ENCODE measurements at places on chromosomes 12 and 14.

DNA sequence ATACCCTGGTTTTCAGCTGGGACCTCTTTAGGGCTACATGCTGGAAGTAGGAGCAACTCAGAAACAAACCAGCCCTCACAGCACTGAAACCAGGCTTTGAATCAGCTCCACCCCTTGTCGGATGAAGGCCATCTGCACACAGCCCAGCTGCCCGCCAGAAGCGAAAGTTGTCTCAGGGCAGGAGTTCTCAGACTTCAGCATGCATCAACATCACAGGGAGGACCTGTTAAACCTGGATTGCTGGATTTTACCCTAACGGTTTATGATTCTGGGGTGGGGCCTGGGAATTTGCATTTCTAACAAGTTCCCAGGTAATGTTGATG is 10.9 kb downstream of the SYNDIG1L start:
- H3K4me1 ChIP-seq = peaks cover 15% of the 10 kb centered on the region
- no peak overlapping the region for H3K4me3 ChIP-seq
- H3K27me3 ChIP-seq = peaks cover 12% of the 10 kb centered on the region
- H3K36me3 ChIP-seq = no peaks in the 10 kb centered on the region

- no peaks in the 10 kb centered on the region for H3K4me1 ChIP-seq
- DNase-seq = no peak
- no peaks in the 10 kb centered on the region for H3K36me3 ChIP-seq
- H3K4me3 ChIP-seq = no peak overlapping the region
- no peak overlapping the region for H3K27ac ChIP-seq
Observed at GRCh38 chr14:74504874-74505720, 11.5 kb downstream of the ISCA2 start.

DNA sequence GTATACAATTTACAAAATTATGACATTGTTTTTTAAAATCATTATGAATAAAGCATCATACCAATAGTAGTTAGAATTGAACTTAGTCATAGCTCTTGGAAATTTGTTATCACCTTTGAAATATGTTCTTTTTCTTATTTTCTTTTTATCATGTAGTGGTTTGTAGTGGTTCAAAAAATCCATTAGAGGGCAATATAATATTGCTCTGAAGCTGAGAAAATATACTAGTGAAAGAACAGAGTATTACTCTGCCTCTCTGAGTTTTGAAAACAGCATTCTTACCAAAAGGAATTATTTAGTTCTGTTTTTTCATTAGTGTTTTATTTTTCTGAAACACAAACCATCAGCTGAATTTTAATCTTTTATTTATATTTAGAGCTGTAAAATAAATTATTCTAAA is 76.2 kb downstream of the PDZRN4 start:
- H3K36me3 ChIP-seq = no peaks in the 10 kb centered on the region
- H3K4me3 ChIP-seq = no peak overlapping the region
- no peaks in the 10 kb centered on the region for H3K27me3 ChIP-seq
- no peak for DNase-seq

DNA sequence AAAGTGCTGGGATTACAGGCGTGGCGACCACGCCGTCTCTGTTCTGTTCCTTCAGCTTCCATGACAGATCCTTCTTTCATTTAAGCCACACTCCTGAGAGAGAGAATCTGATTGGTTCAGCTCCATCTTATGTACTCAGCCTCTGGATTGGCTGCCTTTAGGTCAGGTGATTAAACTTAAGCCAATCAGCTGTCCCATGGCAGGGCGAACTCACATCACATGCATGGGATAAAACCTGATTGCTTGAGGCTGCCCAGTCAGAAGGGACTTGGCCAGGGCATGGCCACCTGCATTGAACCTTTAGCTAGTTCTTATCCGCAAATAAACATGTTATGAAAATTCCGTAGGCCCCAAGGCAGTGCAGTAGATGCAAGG is 274.2 kb downstream of the SUDS3 start:
- H3K36me3 ChIP-seq = no peaks in the 10 kb centered on the region
- H3K27me3 ChIP-seq = peaks cover 3% of the 10 kb centered on the region
- DNase-seq = no peak
- no peak overlapping the region for H3K27ac ChIP-seq
- H3K4me1 ChIP-seq = no peaks in the 10 kb centered on the region

DNA sequence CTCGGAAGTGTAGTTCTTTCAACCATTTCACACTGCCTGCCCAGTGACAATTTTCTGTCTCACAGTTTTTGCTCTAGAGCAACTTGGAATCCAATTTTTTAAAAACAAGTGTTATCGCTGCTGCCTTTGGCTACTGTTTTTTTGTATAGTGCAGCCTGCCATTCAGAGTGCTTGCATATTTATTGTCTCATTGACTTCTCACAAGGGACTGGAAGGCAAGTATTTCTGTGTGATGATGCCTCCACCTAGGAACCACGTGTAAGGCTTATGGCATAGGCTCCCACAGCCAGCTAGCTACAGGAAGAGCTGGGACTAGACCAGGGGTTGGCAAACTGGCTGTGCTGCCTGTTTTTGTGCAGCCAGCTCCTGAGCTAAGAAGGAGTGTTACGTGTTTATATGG is 903 bp downstream of the PARPBP start:
- H3K4me1 ChIP-seq = no peaks in the 10 kb centered on the region
- no peak for DNase-seq
- no peak overlapping the region for H3K4me3 ChIP-seq
- H3K36me3 ChIP-seq = peaks cover 3% of the 10 kb centered on the region
- H3K27ac ChIP-seq = no peak overlapping the region

DNA sequence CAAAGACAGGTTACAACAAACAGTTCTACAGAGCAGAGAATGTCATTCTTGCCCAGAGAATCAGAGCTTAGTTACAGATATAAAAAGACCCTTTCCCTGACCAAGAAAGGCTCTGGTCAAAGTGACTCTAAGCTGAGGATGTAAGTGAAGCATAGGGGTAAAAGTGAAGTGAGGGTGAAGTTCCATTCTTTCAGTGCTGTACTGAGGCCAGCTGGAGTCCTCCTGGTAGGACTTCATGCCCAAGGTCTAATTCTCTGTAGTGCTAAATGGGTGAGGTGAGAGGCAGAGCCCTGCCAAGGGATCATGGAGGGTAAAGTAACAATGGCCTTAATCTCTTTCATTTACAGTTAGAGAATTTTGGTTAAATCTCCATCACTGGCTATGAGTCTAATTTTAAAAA is 38.5 kb downstream of the DUSP16 start:
- H3K36me3 ChIP-seq = peaks cover 6% of the 10 kb centered on the region
- H3K4me3 ChIP-seq = no peak overlapping the region
- peaks cover 4% of the 10 kb centered on the region for H3K4me1 ChIP-seq
- no peak overlapping the region for H3K27ac ChIP-seq
- no peaks in the 10 kb centered on the region for H3K27me3 ChIP-seq

DNA sequence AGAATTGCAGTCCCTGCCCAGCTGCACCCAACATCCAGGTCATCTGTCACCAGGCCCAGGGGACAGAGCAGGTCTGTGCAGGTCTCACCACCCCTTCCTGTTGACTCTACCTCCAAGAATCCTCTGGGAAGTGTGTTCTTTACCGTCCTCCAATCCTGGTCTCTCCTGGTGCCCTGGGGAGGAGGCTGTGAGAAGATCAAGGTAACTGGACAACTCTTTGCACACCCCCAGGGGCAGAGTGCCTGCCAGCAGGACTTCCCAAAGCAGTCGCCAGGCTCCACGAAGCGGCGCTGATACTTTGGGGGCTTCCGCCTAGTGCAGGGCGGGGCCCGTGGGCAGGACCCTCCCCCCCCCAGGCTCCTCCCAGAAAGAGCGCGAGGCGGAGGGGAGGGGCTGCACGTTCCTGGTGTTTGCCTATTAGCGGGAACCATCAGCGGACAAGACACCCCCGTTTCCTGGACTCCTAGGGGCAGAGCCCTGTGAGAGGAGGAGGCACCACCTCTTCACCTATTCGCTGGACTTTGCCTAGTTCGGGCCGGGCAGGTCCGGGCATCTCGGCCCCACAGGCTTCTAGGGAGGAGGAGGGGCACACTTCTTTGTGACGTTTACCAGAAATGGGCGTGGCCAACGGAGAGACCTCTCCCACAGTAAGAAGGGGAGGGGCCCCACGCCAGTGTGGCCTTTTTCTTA is 918.0 kb downstream of the AACS start:
- H3K27me3 ChIP-seq = no peaks in the 10 kb centered on the region
- H3K4me1 ChIP-seq = no peaks in the 10 kb centered on the region
- peak; percentile 91 for DNase-seq
- no peaks in the 10 kb centered on the region for H3K36me3 ChIP-seq
- no peak overlapping the region for H3K27ac ChIP-seq

GRCh38 chr12:29616664-29617406 is 119.3 kb upstream of the OVCH1 start:
- no peaks in the 10 kb centered on the region for H3K4me1 ChIP-seq
- H3K4me3 ChIP-seq = no peak overlapping the region
- DNase-seq = no peak
- H3K27ac ChIP-seq = no peak overlapping the region

DNA sequence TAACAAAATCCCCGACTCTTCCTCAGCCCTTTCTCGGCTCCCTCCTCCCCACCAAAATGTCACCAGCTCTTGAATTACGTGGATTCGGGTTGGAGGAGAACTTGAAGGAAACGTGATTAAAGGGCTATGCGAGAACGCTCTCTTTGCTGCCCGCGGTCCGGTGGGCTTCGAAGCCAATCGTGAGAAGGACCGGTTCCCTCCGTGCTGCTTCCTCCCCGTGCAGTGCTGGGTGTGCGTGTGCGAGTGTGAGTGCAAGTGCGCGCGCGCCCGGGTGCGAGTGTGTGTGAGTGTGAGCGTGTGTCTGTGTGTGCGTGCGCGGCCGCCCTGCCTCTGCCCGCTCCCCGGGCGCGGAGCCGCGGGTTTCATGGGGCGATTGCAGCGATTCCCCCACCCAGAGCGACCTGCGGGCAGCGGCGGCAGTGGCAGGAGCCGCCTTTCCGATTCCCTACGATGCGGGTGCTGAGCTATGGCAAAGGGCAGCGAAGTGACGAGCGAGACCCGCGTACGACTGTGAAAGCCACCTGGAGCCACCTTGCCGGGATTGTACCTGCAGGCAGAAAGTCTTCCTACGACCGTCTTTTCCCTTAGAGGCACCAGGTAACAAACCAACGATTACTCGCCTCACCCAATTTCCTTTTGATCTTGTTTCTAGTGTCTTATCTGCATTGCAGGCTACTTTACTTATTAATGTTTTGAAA is 1.4 kb downstream of the LRFN5 start:
- H3K4me3 ChIP-seq = peak overlapping the region; percentile 22
- peaks cover 28% of the 10 kb centered on the region for H3K27me3 ChIP-seq
- H3K36me3 ChIP-seq = no peaks in the 10 kb centered on the region
- H3K4me1 ChIP-seq = peaks cover 17% of the 10 kb centered on the region
- DNase-seq = peak; percentile 21
- no peak overlapping the region for H3K27ac ChIP-seq

GRCh38 chr12:57451233-57451778 is 3.8 kb upstream of the INHBE start:
- H3K27ac ChIP-seq = no peak overlapping the region
- no peak overlapping the region for H3K4me3 ChIP-seq
- no peaks in the 10 kb centered on the region for H3K4me1 ChIP-seq
- no peak for DNase-seq
- no peaks in the 10 kb centered on the region for H3K36me3 ChIP-seq

- no peaks in the 10 kb centered on the region for H3K36me3 ChIP-seq
- no peak overlapping the region for H3K4me3 ChIP-seq
- DNase-seq = no peak
Observed at GRCh38 chr14:89178800-89179535, 238.1 kb downstream of the FOXN3 start.

- peak; percentile 73 for DNase-seq
- no peak overlapping the region for H3K27ac ChIP-seq
- no peak overlapping the region for H3K4me3 ChIP-seq
- no peaks in the 10 kb centered on the region for H3K27me3 ChIP-seq
- peaks cover 9% of the 10 kb centered on the region for H3K4me1 ChIP-seq
Observed at GRCh38 chr14:90703841-90704737, 112.1 kb downstream of the TTC7B start.

DNA sequence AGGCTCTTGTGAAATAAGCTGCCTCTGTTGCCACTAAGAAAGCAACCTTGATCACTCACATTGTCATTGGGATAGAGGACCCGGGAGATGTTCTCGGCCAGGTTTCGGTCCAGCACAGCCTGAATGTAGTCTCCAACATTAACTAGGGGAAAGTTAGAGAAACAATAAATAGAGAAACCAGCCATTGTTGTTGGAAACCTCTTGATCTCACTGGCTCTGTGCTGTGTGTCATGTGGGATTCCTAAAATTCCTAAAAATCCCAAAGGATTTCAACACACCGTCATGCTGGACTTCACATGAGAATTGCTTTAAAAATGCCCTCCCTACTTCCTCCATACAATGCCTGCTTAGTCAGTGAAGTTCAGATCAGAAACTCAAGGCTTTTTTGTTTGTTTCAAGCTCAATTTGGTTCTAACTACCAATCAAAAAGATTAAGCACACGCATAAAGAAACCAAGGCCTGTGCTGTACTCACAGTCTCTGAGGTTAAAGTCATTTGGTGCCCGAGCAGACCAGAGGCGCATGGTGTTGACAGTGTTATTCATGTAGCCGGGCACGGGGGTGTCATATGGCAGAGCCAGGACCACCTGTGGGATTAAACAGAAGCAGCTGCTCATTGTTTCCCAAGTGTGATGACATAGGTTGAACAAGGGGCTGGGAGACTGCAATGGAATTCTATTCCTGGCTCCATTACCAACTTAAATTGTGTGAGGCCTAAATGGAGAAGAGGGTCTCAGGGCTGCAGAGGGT is 23.6 kb downstream of the PYGL start:
- DNase-seq = no peak
- no peaks in the 10 kb centered on the region for H3K4me1 ChIP-seq
- H3K27ac ChIP-seq = no peak overlapping the region
- no peak overlapping the region for H3K4me3 ChIP-seq

GRCh38 chr12:51972849-51973273 is 21.4 kb downstream of the ACVR1B start:
- H3K4me3 ChIP-seq = no peak overlapping the region
- H3K27me3 ChIP-seq = no peaks in the 10 kb centered on the region
- H3K36me3 ChIP-seq = peaks cover 6% of the 10 kb centered on the region
- H3K27ac ChIP-seq = no peak overlapping the region
- DNase-seq = no peak
- H3K4me1 ChIP-seq = peaks cover 7% of the 10 kb centered on the region

DNA sequence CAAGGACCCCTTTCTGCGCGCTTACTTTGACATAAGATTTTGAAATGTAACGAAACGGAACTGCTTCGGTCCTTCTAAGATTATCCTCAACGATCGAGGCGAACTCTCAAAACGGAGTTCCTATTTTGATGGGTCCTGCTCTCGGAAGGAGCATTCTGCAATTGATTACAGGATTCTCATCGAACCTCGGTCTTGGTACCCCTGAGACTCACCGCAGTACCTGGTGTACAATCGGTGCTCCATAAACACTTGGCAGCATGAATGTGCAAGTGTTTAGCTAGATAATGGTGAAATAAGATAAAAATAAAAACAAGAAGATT is 530 bp upstream of the NEMF start:
- peaks cover 4% of the 10 kb centered on the region for H3K36me3 ChIP-seq
- peak overlapping the region; percentile 80 for H3K27ac ChIP-seq
- H3K4me3 ChIP-seq = peak overlapping the region; percentile 81
- H3K27me3 ChIP-seq = no peaks in the 10 kb centered on the region
- H3K4me1 ChIP-seq = peaks cover 8% of the 10 kb centered on the region

GRCh38 chr12:16349131-16349460 is 1.7 kb downstream of the MGST1 start:
- H3K27me3 ChIP-seq = no peaks in the 10 kb centered on the region
- H3K36me3 ChIP-seq = no peaks in the 10 kb centered on the region
- no peak overlapping the region for H3K4me3 ChIP-seq
- no peak overlapping the region for H3K27ac ChIP-seq
- no peak for DNase-seq

- no peaks in the 10 kb centered on the region for H3K4me1 ChIP-seq
- H3K27me3 ChIP-seq = no peaks in the 10 kb centered on the region
- no peak overlapping the region for H3K27ac ChIP-seq
Observed at GRCh38 chr14:74630881-74631690, 19.0 kb upstream of the LTBP2 start.
